ENCODE measurements at places on chromosomes 6 and 20. TPM values are rescaled to one million over a fixed set of nuclear protein-coding genes. Genes with fewer than 3 reads are reported as not detected.

- DNase-seq: no peak
These were observed 115.2 kb downstream of the DLL1 start for GRCh38 chr6:170175644-170176135.

DNA sequence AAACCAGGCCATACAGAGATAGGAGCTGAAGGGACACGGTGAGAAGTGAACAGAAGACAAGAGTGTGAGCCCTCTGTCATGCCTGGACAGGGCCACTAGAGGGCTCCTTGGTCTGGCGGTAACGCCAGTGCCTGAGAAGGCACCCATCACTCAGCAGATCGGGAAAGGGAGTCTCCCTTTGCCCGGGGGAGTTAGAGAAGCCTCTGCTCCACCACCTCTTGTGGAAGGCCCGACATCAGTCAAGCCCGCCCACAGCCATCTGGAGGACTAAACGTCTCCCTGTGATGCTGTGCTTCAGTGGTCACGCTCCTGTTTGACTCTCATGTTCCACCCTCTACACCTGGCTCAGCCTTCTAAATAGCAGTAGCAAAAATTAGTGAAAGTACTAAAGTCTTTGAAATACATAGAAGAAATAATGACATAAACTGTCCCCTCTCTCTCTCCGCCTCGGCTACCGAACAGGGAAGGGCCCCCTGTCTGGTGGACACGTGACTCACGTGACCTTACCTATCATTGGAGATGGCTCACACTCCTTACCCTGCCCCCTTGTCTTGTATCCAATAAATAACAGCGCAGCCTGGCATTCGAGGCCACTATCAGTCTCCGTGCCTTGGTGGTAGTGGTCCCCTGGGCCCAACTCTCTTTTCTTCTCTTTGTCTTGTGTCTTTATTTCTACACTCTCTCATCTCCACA is 66.7 kb downstream of the RPP21 start:
- no peak for DNase-seq

DNA sequence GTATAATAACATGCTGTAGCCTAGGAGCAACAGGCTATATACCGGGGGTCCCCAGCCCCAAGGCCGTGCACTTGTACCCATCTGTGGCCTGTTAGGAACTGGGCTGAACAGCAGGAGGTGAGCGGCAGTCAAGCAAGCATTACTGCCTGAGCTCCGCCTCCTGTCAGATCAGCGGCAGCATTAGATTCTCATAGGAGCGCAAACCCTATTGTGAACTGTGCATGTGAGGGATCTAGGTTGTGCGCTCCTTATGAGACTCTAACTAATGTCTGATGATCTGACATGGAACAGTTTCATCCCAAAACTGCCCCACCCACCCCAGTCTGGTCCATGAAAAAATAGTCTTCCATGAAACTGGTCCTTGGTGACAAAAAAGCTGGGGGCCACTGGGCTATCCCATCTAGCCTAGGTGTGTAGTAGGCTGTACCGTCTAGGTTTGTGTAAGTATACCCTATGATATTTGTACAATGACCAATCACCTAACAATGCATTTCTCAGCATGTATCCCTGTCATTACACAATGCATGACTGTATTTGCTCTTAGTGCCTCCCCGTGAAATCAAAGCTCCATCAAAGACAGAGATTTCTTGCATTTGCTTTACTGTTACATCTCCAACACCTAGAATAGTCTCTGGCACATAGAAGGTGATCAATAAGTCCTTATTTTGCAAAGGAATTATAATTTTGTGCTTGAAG is 30.8 kb downstream of the NHSL1 start:
- DNase-seq: no peak

DNA sequence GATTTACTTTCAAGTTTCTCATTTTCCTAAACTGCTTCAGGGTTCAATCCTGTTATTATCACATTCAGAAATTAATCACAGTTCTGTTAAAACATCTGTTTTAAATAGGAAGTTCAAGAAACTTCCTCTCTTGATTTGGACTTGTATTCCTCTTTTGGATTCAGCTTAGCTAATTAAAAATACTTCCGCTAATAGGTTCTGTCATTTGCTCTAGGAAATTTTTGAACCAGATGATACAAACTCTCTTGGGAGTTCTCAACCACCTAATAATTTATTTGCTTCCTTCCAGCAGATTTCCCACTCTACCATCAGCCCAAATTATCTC is 15.9 kb upstream of the TMEM30A start:
- no peak for DNase-seq

GRCh38 chr6:15370733-15371671 is 125.1 kb downstream of the JARID2 start:
- no peak for DNase-seq

DNA sequence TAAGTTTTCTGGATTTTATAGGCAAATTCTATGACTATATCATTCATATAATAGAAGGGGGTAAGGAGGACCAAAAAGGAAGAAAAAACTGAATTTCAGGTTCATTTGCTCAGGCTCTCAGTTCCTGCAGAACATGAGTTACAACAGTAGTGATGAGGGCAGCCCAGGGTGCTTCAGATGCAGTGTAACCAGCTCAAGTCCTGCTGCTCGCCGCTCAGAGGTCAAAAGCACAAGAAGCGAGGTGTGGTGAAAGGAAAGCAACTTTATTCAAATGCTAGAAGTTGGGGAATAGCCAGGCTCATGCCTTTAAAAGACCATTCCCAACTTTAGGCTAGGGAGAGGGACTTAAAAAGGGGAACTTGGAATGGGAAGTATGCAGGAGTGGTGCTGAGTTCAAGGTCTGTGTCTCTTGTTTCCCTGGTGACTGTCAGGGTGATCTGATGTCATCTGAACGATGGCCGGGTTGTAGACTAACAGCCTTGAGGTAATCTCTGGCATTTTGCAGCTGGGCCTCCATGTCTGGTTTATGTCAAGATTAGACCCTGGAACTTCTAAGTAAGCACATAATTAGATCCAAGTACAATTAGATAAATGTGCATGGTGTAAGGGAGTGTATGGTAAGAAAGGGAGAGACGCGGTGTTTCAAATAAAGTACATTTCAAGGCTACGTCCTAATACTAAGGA is 14.5 kb upstream of the SEC63 start:
- no peak for DNase-seq

GRCh38 chr6:7939184-7939863 is 28.7 kb upstream of the TXNDC5 start:
- no peak for DNase-seq

DNA sequence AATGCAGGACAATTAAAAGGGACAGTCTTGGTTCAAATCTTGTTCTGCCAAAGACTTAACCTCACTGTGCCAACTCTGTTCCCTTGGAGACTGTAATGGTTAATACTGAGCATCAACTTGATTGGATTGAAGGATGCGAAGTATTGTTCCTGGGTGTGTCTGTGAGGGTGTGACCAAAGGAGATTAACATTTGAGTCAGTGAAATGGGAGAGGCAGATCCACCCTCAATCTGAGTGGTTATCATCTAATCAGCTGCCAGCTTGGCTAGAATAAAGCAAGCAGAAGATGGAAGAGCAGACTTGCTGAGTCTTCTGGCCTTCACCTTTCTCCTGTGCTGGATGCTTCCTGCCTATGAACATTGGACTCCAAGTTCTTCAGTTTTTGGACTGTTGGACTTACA is 474.4 kb downstream of the CD83 start:
- no peak for DNase-seq

- no peak for DNase-seq
These were observed 28.3 kb upstream of the SH3BGRL2 start for GRCh38 chr6:79602859-79603258.

DNA sequence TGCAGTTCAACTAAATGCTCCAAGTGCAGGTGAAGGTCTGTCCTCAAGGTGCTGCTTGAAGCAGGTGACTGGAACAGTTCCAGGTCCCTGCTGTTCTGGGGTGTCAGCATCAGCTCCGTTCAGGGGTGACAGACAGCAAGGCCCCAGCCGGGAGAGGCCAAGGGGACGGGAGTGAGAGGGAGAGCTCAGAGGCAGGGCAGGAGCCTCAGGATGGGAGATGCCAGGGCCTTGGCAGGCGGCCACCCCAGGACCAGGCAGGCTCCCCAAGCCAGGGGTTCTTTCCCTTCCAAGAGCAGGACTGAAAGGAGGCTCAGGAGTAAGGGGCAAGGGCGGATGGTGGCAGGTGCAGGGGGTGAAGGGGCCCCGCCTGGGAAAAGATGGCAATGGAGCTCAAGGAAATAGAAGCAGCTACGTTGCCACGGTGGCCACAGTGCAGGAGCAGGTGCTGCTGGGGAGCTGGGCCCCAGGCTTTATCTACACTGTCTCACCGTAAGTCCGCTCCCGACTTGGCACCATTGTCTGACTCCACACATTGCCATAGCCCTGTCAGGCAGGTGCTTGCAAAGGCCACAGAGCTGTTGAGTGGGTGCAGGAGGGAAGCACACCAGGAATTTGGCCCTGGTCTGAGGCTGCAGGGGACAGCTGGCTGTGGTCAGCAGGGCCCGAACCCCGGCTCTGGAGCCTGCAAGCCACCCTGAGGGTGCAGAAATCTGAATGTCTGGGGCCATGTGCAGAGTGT is 43.1 kb downstream of the ERMARD start:
- no peak for DNase-seq

GRCh38 chr6:31750411-31751022 is 10.7 kb downstream of the MSH5 start:
- no peak for DNase-seq

GRCh38 chr6:138374230-138374629 is 3.5 kb upstream of the SMIM28 start:
- no peak for DNase-seq

Gene GPX5
- total RNA-seq: not detected

Gene SYNCRIP
- 134 TPM for total RNA-seq

Gene TENT5A
- 0.48 TPM for total RNA-seq

Gene CDSN
- not detected for total RNA-seq

Gene TREM1
- 0.77 TPM for total RNA-seq

Gene PRR18
- total RNA-seq: 8.8 TPM

All from GM12878 (cell line).